ENCODE measurements at places on chromosomes 16 and 17. TPM values are rescaled to one million over a fixed set of nuclear protein-coding genes. Genes with fewer than 3 reads are reported as not detected.

Gene FOXN1
- total RNA-seq: not detected

Gene UNK
- 25.3 TPM for total RNA-seq

GRCh38 chr17:9905902-9906301, 831 bp upstream of the RCVRN start:
- DNase-seq: no peak

DNA sequence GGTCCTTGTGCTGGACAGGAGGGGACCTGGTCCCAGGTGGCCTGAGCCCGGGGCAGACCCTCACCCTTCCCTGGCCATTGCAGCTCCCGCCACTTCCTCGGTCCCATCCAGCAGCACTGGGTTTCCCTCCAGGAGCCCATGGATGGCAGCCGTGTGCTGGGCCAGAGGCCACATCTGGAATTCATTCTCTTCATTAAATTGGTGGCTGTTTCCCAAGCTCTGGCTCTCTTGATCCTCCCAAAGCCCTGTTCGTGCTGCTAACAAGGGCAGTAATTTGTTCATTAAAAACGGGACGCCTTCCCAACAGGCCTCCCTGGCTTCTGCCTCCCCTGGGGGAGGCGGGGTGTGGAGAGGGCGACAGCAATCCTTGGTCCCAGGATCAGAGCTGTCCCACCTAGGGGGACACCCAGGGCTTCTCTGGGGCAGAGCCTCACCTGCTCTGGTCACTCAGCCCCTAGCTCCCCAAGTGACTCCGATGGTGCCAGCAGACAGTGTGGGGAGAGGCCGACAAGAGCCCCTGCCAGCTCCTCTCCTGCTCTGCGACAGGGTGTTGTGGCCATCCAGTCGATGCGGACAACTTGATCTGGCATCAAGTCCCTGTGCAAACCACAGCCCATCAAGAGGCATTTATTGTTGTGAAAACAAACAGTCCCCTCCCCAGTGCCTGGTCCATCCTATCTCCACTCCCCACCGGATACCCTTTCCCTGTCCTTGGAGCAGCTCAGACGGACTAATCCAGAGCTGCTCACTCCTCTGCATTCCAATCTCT, 44.0 kb downstream of the SDK2 start:
- DNase-seq: no peak

Gene SLC52A1
- total RNA-seq: not detected

Gene CCL2
- 46.3 TPM for total RNA-seq

DNA sequence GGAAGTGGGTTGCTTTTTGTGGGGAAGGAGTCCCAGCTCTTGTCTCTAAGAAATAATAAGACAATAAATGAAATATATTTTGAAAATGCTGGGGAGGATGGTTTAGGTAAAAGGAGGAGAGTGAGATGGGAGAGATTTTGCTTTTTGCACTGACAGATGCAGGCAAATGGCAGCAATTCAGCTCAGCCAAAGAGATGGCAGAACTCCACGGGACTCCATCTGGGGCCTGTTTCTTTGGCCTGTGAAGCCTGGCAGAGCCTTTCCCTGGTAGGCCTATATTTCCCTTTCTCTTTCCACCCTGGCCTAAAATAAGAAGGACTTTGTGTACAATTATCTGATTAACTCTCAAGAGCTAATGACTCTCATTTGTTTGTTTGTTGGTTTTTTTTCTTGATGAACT, 1525.1 kb downstream of the CDH11 start:
- DNase-seq: no peak

DNA sequence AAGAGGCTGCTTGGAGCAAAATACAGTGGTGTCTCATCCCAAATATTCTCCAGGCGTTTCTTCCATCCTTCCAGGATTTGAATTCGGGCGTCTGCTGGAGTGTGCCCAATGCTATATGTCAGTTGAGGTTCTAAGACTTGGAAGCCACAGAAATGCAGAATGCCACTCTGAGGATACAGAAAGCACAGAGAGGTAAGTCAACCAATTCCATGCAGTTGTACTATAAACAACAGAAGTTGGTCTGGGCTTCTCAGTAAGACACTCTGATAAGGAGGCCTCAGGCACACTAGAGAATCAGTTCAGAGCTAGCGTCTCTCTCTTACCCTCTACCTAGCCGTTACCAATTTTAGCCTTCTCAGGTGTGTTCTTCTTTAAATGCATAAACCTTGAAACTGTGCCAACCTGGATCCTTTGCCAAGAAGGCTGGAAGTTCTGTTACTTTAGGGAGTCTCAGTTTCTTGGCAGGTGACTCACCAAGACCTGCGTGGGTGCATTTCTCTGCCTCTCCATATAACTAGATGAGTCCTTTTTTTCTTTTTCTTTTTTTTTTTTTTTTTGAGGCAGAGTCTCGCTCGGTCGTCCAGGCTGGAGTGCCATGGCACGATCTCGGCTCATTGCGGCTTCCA, 15.1 kb downstream of the NQO1 start:
- DNase-seq: no peak

Gene TMEM100
- 18.0 TPM for total RNA-seq

GRCh38 chr16:85172455-85173145, 60.3 kb upstream of the CIBAR2 start:
- DNase-seq: no peak

GRCh38 chr17:73495641-73496040, 148.6 kb downstream of the SDK2 start:
- no peak for DNase-seq

DNA sequence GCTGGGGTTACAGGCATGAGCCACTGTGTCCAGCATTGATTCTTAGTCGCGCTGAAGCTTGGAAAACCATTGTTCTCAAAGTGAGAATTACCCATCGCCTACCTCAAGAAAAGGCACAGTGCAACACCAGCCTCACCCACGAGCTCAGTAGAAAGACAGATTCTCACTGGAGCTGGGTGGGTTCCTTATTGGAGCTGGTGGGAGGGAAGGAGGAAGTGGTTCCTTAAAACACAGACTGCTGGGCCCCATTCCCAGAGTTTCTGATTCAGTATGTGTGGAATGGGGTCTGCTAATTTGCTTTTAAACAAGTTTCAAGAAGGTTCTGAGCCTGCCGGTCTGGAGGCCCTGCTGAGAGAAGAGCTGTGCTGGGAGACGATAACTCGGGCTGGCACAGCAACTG, 264.7 kb downstream of the ENGASE start:
- no peak for DNase-seq

Gene ZNF19
- 0.82 TPM for total RNA-seq

DNA sequence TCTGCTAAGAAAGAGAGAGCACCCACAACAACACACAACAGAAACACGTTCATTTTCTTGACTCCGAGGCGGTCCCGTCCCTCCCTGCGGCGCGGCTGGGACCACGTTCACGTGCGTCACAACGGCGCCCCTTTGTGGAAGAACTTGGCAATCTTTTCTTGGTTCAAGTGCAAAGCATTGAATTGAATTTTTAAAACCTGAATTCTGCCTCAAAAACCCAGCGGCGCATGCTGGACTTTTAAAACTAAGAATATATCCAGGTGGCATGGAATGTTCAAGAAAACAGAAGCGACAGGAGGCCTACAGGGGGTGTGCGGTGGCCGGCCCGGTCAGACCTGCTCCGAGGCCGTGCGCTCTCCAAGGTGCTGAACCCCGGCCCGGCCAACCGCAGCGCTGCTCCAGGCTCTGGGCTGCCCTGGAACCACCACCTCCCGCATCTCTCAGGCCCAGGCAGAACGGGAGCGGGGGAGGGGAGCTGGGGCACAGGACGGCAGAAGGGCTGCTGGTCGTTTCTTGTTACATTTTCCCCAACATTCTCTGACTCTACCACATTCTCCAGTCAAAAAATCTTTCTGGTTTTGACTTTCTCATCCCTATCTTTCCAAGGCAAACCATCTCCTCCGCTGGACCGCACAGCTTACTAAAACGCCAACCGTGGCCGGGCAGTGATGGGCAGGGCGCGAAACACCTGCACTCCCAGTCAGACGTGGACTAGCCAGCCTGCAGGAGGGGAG, 3.4 kb upstream of the HEXD start:
- DNase-seq: peak; percentile 66

- DNase-seq: peak; percentile 68
Measured at GRCh38 chr16:89407925-89408300, 82.4 kb downstream of the ANKRD11 start.

DNA sequence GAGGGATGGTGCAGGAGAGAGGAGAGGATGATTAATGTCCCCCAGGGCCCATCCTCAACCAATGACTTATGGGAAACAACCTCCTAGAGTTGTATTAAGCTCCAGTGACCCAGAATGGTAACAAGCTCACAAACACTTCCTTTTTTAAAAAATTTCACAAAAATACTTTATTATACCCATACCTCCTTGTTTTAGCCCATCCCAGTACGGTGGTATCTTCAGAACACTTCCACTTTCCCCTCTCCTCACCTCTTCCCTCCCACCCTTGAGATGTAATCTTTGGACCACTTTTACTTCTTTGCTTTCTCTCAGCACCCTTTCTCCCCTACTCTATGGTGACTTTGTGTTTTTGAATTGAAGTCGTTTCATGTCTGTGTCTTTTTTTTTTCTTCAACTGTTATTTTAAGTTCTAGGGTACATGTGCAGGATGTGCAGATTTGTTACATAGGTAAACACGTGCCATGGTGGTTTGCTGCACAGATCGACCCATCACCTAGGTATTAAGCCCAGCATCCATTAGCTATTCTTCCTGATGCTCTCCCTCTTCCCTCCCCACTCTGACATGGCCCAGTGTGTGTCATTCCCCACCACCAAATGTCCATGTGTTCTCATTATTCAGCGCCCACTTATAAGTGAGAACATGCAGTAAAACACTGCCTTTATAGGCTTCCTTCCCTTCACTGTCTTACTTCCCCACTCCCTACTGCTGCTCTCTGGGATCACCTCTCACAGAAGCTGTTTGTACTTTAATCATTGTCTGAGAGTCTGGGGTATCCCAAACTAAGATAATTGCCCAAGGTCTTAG, 124.5 kb downstream of the PRKCB start:
- DNase-seq: no peak

Gene TRAPPC1
- total RNA-seq: 52.4 TPM

DNA sequence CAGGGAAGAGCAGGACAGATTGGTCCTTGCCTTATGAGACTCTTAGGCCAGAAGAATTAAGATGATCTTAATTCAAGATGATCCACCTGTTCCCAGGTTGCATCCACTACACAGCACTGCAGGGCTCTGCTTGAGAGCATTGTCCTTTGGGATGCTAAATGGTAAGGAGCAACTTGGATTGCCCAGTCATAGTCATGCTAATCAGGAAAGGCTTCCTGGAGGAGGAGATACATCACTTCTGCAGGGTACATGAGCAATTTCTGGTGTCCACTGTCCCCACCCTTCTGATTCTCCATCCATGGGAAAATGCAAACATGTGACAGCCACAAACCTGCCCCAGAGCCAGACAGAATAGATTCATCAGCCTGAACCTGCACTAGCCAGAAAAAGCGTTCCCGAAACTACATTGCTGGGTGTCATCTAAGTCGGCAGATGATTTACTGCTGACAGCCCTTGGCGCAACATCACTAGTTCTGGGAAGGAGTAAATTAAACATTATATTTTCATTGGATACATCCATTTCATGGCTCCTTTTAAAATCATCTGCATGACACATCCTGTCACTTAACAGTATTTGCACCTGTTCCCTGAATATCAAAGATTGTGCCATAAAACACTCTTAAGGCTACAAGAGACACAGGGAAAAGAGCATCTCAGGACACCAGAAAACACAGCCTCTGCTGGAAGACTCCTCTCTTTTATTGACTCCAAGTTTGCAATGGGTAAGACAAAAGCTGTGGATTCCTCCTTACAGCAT, 282.2 kb downstream of the MAF start:
- DNase-seq: no peak

Gene ARL5C
- not detected for total RNA-seq

Gene OR4D1
- not detected for total RNA-seq

DNA sequence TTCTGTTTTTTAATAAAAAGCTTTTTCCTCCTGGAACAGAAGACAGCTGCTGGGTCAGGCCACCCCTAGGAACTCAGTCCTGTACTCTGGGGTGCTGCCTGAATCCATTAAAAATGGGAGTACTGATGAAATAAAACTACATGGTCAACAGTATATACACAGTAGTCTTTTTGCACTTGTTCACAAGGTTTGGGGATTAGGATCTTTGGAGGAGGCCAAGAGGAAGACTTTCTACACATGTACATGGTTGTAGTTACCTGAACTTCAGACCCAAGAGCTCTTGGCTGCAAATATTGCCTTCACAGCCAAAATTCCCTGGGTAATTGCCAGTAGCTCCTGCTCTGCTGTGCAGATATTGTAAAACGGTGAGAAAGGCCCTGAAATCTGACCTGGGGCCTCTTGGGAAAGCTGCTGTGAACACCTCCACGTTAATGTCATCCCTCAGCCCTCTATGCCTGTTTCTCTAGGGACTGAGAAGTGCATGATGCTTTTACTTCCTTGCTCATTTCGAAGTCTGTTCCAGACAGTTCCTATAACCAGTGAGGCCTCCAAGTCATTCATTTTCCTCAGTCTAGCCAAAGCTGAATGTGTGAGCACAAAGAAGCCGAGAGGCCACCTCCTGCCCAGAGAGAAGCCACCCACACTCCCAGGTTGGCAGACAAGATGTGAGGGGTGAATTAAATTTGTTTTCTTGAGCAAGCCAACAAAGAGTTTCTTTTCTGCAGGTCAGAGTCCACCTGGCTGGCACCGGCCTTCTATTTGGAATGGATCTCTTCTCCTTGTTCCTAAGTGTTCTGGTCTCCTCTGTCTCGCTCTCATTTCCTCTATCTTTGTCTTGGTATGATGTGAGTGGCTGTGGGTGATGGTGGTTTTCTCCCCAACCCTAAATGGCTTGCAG, 15.9 kb downstream of the ANKRD40 start:
- DNase-seq: no peak

GRCh38 chr17:58189436-58190146, 2.9 kb upstream of the EPX start:
- no peak for DNase-seq

Gene GNG13
- not detected for total RNA-seq

Gene ARL17A
- 6.2 TPM for total RNA-seq

Gene DLG4
- total RNA-seq: 15.1 TPM

DNA sequence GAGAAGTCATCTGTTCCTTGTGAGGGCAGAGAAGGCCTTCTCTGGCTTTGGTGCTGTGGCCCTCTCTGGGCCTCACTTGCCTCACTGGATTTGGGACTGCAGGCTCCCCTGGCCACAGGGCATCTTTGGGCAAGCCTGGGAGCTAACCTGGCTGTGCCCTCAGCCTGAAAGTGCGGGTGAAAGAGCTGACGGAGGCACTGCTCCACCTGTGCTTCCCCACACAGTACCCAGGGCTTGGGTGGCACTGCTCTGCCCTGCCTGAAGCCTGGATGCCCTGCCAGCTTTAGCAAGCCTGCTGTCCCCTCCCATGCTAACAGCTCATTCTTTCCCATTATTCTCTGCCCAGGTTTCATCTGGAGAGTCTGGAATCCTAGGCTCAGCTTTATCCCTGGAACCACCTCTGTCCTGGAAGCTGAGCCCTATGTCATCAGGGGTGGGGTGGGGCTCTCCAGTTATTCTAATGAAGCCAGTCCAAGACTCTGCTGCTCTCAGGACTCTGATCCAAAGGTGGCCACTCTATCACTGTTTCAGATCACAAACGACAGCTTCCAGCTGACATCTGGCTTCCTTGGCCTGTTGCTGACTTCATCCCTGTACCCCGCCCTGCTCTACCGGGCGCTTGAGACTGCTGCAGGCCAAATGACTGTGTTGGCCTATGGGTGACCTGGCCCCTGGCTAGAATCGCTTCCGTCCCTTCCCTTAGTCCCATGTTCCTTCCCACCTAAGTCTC, 29.3 kb downstream of the HIC1 start:
- DNase-seq: peak; percentile 90

- DNase-seq: no peak
Measured at GRCh38 chr16:5309946-5310611, 212.5 kb upstream of the EEF2KMT start.

Gene PTX4
- 0.24 TPM for total RNA-seq

Gene MPV17L
- 7.2 TPM for total RNA-seq

GRCh38 chr17:1847191-1847590, 17.4 kb downstream of the RPA1 start:
- DNase-seq: no peak
